ENCODE measurements at places on chromosomes 4 and X.

DNA sequence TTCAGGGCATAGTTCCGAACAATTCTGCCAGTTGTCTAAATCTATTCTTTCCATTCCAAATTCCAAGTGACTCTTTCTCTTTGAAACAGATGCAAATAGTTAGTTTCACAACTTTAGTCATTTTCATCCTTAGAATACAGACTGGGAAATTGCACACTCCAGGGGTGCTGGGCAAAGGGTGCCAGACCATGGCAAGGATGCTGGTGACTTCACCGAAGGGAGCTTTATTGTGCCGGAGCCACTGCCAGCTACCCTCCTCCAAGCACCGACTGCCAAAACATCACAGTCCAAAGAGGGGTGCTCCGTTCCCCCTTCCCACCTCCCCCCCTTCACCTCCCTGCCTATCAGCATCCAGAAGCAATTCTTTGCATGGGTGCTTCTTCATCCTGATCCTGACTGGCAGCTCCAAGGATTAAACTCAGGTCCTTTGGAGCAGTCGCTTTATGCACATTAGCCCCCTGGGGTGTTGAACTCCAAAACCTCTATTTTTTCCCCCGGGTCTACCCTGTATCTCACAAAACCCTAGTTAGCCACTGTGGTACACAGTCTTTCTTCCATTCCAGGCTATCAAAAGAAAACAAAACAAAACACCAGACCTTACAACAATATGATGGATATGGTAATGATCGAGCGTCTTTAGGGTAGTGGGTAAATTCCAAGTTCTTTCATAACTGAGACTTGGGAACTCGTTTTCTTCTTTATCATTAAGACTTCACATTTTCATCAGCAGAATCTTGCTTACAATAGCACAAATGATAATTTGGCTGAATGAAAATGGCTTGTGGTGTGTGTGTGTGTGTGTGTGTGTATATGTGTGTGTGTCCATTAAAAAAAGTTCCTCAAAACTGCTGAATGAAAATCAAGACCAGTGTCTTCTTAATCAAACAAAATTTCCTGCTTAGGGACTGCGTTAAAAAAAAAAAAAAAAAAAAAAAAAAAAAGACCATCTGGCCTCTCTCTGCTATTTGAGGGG, 28.7 kb downstream of the MID1 start:
- DNase-seq, result no peak

DNA sequence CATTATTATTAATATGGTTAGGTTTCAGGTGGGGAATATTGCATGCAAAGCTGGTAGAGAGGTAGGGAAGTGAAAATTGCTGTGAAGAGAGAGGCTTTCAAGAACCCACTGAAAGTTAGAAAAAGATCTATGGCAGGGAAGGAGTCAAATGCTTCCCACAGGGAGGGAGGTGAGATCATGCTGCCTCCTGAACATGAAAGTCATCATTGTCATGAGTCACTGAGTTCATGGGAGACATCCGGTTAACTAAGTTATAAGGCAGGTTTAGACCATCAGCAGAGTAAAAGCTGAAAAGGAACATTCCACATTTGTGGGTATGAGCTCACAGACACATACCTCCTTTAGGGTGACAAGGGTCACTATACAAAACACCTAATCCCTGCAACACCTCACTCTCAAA, 16.2 kb downstream of the GATB start:
- DNase-seq, result no peak

- peak; percentile 55 for DNase-seq
Measured at GRCh38 chr4:40193016-40193571, 3.7 kb upstream of the RHOH start.

DNA sequence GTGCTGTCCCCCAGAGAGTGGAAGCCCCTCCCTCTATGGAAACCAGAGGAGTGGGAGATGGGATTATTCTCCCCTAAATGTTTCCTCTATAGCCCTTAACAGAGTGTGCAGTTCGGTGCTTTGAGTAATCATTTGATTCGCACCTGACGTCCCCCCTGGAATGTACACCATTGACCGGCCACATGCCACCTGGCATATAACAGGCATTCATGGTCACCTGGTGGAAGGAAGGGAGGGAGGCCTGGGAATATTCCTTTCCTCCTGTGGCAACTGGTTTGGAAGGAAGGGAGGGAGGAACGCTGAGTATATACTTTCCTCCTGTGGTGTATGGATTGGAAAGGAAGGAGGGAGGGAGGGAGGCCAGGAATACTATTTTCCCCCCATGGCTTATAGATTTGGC, 77.2 kb downstream of the CRMP1 start:
- DNase-seq, result no peak

GRCh38 chrX:110042496-110042895, 39.6 kb downstream of the TMEM164 start:
- no peak for DNase-seq

DNA sequence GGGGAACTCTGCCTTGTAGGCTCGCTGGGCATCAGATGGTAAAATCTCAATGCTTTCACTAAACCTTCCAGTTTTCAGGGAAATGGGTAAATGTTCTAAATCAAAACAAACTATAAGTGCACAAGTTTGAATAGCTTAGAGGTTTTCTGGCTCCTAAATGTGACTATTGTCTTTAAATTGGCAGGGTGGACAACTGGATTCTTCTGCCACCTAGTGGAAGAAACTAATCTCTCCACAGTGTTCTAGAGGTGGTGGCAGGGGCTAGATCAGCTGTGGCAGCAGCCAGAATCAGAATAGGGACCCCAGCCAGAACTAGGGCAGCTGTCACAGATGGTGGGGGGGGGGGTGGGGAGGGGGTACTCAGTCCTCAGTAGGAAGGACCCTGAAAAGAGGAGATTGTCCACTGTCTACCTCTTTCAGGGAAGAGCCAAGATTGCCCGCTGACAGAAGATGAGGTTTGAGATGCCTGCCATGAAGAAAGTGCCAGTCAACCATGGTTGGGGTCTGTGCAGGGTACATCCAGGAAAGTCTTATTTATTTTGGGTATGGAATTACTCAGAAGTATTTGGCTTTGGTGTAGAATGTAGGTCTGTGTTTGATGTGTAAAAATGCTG, 201.4 kb downstream of the CCNG2 start:
- DNase-seq, result peak; percentile 5

- DNase-seq, result no peak
Measured at GRCh38 chr4:185931986-185932385, 120.0 kb upstream of the SORBS2 start.

DNA sequence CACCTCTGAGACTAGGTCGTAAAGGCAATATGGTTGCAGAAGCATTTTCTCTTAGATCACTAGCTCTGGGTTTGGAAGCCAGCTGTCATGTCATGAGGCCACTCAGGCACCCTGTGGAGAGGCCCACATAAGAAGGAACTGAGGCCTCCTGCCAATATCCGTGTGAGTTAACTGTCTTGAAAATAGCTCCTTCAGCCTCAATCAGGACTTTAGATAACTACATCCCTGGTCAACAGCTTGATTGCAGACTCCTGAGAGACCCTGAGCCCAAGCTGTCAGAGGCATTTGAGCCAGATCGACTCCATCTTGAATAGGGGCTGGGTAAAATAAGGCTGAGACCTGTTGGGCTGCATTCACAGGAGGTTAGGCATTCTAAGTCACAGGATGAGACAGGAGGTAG, 15.1 kb upstream of the REPS2 start:
- no peak for DNase-seq

DNA sequence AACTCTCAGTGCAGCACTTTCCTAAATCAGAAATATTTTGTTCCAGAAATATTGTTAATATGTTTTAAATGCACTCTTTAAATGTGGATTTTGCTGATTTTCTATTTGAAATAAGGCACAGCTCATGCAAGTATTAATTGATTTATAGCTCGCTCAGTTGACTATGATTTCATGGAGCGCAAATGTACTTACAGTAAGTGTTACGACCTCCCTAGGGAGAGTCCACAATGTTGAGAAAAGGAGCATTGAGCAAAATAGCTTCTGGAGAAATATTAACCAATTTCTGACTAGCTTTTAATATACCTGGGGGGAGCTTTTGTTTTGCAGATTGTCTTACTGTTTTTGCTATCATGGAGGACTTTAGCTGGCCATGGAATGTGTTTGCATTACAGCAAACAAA, 1687.5 kb downstream of the STIM2 start:
- DNase-seq, result no peak

DNA sequence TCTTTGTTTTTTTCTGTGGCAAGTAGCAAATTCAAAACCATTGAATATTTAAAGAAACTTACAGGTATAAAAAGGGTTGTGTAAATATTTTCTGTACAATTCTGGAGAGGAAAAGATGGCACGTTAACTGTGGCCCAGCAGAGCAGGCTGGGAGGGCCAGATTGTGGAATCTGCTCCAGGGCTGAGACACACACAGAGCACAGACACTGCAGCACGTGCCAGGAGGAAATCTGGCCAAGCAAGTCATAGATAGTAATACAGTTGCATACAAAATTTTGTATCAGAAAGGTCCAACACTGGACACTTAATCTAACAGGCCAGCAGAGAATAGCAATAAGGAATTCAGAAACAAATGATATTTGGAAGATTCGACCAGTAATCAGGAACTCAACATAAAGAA, 763.7 kb downstream of the PDHA2 start:
- no peak for DNase-seq

GRCh38 chr4:3713346-3713745, 52.8 kb upstream of the ADRA2C start:
- no peak for DNase-seq

DNA sequence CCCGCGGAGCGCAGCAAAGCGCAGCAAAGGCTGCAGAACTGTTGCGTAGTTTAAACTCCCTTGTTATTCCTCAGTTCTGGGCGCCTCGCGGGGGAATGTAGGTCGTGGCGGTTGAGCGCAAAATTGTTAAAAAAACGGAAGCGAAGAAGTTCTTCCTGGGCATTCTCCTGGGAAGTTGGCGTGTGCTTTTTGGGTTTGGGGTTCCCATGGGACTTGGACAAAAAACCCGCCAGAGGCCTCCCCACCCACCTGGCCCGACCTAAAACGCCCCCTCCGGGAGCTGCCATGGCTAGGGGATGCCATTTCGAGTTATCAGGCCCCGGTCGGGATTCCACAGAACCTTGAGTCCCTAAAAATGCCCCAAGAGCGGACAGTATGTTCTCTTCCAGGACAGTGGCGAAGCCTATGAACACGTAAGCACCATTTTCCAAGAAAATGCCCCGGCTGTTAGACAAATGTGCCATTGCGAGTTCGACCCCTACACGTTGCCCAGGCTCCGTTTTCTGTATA, 8.9 kb downstream of the ZIC3 start:
- no peak for DNase-seq

DNA sequence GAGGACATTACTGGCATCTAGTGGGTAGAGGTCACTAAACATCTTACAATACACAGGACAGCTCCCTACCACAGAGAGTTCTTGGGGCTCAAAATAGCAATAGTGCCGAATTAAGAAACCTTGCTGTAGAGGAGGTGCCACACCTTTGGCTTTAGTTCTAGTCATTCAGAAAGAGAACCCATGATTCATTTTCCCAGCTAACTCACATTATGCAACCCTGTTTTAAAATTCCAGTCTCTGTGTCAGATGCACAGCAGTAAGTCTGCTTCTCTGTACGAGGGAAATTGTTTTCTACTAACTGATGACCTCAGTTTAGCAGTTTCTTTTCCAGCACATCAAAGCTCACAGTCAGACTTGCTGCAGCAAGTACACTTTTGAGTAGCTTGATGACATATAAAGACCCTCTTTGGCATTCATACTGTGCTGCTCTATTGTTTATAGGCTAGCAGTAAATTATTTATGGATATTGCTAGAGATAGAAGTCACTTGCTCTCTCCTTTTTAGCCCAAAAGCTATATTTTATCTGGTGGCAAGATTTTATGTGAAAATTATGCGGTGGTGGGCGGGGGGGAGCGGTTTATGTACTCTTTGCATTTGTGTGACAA, 487.8 kb upstream of the MAGEB18 start:
- no peak for DNase-seq

DNA sequence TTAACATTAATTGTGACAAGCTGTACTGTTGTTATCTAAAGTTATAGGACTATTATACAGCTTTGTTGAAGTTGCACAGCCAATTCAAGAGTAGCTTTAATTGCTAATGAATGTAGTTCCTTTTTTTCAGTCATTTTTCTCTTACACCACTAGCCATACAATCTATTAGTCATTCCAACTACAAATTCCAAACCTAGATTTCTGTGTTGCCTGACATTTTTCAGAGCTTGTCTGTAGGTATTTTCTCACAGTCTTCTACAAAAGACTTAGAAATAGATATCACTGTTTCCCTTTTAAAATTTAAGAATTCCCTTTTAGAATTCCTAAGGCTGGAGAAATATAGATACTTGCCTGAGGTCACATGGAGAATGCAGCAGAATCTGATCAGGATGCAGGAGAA, 307.0 kb upstream of the HS3ST1 start:
- no peak for DNase-seq

- no peak for DNase-seq
Measured at GRCh38 chr4:7908668-7909067, 31.0 kb downstream of the AFAP1 start.

- DNase-seq, result no peak
Measured at GRCh38 chr4:110287130-110287529, 88.7 kb upstream of the ELOVL6 start.

- no peak for DNase-seq
Measured at GRCh38 chr4:124019749-124020549, 623.4 kb downstream of the SPRY1 start.

DNA sequence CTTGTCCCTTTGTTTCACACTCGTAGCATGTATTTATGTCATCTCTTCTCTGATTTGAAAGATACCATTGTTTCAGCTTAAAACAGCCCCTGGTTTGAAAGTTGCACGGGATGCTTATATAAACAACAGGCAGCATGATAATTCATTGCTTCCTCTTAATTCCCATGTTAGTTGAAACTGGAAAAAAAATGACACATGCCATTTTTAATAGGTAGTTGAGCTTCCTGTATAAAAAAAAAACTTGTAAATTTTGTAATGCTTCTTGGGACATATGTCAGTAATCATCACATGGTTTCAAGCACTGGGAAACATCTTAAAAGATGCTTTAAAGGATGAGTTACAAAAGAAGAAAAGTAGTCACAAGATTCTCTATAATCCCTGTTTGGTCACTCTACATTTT, 243.0 kb downstream of the PALLD start:
- no peak for DNase-seq

- no peak for DNase-seq
Measured at GRCh38 chr4:73055241-73055897, 14.1 kb downstream of the COX18 start.

- no peak for DNase-seq
Measured at GRCh38 chrX:87578978-87579377, 61.4 kb downstream of the KLHL4 start.

DNA sequence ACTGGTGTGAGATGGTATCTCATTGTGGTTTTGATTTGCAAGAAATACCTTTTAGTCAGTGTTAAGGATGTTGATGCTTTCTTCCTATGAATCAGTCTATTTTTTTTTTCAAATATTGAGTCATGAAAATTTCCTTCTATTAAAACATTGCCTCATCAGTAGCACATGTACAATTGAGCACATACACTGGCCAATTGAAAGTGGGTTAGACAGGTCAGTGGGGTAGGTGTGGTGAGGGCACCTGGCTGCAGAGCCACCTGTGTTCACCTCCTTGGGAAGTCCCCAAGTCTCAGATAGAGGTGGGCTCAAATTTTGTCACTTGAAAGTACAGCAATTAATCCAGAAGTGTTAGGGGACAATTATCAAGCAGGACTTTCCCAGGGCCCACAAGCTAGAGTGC, 243.7 kb downstream of the SPRY1 start:
- no peak for DNase-seq

All from CD4-positive, alpha-beta T cell treated with Interleukin-12 subunit alpha and Interleukin-12 subunit beta, for 1 hour (primary cell).